ENCODE measurements at places on chromosomes 11 and 22.

DNA sequence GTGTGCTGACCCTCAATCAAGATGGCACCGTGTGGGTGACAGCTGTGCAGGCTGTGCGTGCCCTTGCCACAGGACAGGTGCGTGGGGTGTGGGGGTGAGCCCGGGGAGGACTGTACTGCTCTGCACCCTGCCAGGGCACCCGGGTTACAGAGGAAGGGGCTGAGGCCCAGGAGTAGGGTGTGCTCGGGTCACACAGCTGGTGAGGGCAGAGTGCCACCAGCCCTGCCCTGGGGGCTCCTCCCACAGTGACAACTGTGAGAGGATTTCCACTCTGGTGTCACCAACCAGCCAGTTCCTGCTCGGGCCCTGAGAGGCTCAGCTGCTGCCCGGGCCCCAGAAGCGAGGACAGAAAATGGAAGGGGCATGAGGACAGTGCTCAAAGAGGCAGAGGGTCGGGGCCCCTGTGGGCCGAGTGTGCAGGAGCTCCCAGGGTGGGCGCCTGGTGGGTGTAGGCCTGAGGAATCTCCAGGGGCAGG is 20.5 kb downstream of the TRMU start:
- DNase-seq, result no peak

DNA sequence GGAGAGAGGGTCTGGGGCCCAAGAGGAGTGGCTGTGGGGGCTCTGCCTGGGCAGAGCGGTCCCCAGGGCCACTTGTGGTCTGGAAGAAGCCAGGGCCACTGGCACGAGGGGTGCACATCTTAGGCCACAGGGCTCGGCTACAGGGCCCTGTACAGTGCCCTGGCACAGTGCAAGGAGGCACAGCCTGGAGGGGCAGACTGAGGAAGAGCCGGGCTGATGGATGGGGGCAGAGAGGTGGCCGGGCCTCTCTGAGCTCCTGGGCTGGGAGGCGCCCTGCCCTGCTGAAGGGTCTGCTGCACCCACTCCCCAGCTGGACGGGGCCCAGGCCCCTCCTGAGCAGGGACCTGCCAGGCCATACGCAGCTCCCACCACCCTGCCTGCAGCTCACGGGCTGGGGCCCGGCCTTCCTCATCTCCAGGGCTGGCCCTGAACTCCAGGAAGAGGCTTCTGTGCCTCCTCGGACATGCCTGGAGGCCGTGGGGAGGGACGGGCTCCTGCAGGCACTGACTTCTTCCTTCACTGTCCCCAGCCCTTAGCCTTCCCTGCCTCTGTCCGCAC is 123.5 kb downstream of the CACNA1I start:
- DNase-seq, result no peak

DNA sequence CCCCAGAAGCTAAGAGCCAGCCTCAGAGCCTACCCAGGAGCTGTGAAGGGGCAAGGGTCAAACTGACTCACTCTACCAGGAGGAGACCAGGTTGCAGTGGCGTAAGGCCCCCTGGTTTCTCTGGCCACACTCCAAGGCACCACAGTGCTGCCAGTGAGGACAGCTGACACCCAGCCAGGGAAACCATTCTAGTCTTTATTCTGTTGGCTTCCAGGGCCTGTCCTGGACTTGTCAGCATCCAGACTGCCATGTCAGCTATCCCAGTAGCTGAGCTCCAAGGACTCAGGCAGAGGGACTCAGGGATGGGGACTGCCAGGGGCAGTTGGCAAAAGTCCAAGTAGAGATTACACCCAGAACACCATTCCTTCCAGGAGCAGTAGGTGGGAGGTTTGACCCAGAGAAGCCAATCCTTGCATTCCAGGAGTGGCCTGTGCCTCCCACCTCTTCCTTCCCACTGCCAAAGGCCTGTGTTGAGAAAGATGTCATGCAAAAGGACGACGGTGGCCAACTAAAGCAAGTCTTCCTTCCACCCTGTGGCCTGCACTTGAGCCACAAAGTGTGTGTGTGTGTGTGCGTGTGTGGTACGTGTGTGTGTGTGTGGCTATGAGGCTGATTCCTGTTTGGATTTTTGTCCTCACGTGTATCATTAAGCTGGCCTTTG is 3.6 kb upstream of the MAPK8IP1 start:
- DNase-seq, result no peak

DNA sequence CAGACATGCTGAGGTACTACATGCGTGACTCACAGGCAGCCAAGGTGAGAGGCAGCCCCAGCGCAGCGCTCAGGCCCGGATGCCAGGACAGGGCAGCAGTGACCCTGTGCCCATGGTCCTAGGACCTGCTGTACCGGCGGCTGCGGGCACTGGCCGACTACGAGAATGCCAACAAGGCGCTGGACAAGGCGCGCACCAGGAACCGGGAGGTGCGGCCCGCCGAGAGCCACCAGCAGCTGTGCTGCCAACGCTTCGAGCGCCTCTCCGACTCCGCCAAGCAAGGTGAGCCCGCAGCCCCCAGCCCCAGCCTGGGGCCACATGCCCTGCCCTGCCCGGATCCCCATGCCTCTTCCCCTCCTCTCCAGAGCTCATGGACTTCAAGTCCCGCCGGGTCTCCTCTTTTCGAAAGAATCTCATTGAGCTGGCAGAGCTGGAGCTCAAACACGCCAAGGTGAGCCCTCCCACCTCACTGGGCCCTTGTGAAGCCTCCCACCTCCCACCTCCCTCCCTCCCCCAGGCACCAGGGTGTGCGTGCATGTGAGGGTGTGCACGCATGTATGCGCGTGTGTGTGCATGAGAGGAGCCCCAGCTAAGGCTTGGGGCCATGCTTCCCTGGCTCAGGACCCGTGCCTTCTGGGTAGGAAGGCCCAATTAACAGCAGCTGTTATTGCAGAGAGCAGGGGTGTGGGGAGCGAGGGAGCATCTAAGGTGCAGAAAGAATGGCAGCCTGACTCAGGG is 5.3 kb downstream of the CFL1 start:
- no peak for DNase-seq

- no peak for DNase-seq
Observed at GRCh38 chr11:58787903-58788302, 56.2 kb upstream of the GLYAT start.

DNA sequence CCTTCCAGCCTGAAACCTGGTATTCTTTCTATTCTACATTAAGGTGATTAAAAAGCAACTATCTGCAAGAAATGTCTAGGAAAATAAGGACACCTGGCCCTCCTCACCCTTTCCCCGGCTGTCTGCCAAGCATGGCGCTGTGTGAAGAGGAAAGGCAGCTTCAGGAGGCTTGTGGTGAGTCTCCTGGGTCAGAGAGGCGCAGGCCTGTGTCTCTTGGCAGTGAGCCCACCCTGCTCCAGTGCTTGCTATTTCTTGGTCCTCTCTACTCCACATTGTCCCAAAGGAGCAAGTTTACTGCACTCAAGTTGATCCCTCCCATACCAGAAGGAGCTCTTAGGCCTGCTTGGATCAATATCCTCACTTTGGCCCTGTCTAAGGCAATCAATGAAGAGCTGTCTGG is 520.7 kb upstream of the B3GAT1 start:
- DNase-seq, result no peak

DNA sequence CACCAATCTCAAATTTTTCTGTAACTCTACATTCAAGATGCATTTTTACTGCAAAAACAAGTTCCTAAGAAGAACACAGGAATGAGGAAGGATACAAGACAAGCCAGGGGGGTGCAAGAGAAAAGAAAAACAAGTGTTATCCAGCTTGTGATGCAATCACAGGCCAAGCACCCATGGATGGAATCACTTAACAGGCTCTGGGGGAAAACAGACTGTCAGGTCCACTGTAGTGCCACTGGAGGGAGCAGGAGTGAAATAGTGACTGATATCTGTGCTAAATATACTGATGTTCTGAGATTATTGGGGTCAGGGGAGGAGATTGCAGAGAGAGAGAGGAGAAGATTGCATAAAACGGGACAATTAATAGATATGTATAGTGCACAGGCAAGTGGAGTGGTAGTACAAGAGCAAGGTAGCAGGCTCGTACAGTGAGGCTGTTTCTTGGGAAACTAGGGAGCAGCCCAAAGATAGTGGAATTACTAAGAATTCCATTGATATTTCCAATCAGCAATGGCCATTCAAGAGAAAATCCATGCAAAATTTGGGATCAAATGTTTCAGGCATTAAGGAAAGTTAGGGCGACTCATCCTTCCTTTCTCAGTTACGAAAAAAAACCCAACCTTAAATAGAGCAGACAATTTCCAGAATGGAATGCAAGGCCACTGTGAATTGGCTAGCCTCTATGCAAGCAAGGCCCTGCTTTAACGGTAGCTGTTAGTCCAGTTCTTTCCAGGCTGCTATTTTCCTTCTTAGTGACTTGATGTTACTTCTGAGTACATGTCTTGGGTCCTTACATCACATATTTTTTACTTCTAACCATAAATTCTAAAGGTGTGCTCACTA is 52.2 kb upstream of the CEP126 start:
- peak; percentile 14 for DNase-seq

- DNase-seq, result no peak
Observed at GRCh38 chr11:60809249-60809648, 24.1 kb downstream of the MS4A10 start.

- DNase-seq, result no peak
Observed at GRCh38 chr11:74282914-74283371, 28.5 kb downstream of the P4HA3 start.

- DNase-seq, result no peak
Observed at GRCh38 chr11:65591939-65592857, 3.4 kb downstream of the KCNK7 start.

GRCh38 chr11:122404571-122404970 is 251.0 kb upstream of the UBASH3B start:
- DNase-seq, result no peak

DNA sequence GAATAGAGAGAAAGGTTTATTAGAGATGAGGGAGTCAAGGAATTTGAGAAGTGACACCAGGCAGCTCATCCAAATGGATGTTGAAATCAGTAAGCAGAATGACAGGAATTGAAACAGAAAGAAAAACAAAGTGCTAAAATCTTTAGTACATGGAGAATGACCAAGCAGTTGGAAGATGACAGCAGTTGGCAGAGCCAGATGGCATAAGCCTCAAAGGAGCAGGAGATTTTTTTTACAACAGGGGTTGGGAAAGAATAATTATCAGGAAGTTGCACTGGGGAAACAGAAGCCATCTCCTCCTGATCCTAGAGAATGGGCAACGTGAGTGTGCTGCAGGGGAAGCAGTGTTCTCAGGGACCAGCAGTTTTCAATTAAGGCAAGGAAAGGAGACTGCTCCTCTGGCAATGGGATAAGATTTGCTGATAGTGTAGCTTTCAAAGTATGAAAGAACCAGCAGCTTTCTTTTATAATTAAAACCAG is 28.9 kb downstream of the RAB39A start:
- DNase-seq, result no peak

Measured in dermis microvascular lymphatic vessel endothelial cell (primary cell).